Frontal cortex (tissue), 4 donors: ENCODE measurements at places on chromosomes 12 and 14.

GRCh38 chr12:52441320-52441911 lies 7.2 kb upstream of the KRT75 start:
- DNase-seq, result no peak

- DNase-seq, result peak; percentile 38
Measured at GRCh38 chr14:69315301-69315700, 55.3 kb downstream of the GALNT16 start.

DNA sequence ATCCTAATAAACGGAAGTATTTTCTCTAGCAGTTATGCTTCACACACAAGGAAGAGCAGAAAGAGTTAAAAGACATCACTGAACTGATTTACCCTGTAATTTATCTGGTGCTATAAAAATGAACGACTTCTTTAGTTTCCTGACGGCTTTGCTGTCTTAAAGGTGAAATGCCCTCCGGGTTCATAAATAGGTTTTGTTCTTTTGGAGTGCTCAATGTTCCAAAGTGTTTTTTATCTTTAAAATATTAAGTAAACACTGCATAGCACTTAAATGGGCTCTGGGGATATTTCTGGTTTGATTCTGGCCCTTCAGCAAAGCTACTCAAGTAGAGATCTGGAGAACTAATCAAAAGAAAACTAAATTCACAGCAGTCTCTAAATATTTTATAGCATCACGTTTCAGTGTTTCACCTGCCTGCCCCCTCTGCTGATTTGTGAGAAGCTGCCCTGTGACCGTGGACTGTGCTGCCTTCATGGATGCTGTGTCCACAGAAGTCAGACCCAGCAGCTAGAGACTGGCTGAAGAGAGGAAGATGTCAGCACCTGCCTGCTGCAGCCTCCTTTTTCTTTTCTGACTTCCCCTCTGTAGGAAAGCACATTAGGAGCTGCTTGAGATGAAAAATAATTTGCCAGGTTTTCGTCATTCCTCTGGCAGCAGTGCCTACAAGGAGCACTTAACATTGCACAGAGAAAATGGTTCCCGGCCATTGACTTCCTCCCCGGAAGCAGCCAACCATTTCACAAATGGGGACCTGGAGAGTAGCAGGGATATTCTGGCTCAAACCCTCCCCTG lies 205.1 kb upstream of the FSCB start:
- DNase-seq, result no peak

DNA sequence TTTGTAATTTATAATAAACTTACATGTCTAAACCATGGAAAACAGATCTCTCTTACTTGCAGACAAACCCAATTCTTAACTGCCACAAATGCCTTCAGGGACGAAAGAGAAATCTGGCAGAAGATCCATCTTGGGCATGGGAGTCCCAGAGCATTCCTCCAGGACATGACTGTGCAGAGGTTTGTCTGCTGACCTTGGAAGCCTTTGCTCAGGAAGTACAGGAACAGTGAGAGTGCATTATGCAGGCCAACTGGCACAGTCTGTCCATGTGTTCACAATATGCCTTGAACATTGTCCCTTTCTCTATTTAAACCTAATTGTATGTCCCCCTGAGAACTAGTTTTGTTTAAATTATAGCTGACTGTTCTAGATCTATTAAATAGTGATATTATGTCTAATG lies 467.1 kb downstream of the ATP23 start:
- no peak for DNase-seq

DNA sequence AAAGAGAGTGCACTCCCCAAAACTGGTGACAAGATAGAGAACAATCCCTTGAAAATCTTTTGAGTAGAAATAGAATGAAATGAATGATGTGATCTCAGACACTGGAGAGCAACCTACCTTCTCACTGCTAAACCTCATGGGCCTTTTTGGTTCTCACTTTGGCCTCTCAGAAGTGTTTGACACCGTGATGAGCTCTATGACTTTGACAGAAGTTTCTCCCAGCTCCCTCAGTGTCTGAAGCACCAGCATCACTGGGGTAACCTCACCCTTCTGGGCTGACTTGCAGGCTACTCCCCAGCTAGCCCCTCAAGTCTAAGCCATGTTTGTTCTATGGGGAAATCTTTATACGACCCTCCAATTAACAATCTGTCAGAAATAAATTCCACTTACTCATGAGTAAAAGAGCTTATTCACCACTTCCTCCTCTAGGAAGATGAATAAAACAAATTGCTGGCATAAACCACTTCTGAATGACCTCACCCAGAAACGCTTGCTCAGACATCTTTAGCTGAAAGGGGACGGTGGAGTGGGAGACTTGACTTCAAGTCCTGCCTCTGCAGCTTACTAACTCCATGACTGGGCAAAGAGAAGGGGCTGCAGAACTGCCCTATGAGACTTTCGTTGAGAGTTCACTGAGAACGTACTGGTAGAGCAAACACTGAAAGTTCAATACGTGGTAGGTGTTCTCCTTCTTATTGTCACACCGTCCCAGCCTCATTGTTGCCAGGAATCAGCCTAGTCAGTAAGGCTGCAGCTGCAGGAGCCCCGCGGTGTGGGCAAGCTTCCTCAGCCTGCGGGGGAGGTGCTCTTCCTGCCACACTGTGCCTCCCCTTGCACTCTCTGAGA lies 46.5 kb downstream of the ST8SIA1 start:
- DNase-seq, result no peak

DNA sequence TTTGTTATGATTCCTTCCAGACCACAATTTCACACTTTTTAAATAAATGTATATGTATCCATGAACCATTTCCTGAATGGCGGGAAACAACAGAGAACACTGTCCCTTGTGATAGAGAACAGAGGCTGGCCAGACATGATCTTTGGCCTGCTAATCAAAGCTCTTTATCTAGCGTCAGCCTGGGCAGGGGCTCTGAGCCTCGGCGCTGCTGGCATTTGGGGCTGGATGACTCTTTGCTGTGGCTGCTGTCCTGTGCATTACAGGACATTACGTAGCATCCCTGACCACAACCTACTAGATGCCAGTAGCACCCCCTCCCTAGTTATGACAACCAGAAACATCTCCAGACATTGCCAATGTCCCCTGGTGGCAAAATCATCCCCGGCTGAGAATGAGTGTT lies 77.7 kb downstream of the DNAH10 start:
- DNase-seq, result no peak

- no peak for DNase-seq
Measured at GRCh38 chr12:86735851-86736250, 479.7 kb upstream of the MGAT4C start.

DNA sequence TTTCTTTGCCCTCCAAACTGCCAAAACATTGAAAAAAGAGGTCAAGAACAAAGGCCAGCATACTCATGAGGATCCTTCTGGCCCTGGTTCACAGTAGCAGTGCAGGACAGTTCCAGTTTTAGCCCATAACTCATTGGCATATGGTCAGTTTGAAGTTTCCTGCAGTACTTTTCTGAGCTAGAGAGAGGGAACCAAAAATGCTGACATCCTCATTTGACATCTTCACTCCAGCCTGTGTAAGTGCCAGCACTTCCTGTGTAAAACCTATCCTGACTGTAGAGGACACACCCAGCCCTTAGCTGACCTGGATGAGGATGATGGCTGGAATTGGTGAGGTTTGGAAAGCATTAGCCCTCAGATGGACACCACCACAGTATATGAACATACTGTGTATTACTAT lies 84.1 kb downstream of the FGD4 start:
- DNase-seq, result no peak

DNA sequence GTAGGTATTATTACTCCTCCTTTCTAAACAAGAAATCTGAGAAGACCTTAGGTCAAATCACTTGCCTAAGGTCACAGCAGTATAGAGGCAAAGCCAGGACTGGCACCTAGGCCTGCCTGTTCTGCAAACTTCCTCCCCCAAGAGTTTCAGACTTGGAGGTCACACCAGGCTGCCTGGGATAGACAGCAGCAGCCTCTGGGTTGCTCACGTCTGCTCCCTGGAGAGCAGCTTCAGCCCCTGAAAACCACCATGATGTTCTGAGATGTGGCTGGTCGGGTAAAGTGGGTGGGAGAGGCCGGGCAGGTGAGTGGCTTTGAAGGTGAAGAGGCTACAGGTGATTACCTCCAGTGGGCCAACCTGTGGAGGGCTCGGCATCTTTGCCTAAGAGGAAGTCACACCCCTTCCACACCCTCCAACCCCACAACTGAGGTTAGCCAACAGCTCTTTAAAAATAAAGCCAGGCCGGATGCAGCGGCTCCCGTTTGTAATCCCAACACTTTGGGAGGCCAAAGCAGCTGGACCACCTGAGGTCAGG lies 37.0 kb upstream of the PNMA1 start:
- no peak for DNase-seq

- no peak for DNase-seq
Measured at GRCh38 chr14:94897561-94897960, 127.6 kb upstream of the GSC start.

DNA sequence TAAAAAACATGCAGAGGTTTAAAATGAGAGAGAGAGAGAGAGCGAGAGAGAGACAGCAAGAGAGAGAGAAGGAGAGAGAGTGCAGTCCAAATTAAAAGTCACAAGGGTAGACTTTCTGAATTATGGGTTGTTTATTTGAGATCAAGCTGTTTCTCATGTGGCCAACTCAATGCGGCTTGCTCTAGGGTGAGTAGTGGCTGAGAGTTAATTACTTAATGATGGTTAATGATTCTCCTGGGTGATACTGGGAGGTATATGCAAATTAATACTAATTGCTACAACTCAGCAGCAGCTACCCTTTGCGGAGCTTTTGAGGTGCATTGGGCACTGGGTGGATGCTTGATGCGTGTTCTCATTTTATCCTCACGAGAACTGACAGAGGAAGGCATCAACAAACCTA lies 122.1 kb upstream of the NOS1 start:
- DNase-seq, result no peak

- DNase-seq, result no peak
Measured at GRCh38 chr14:68345738-68346137, 447.1 kb downstream of the ZFP36L1 start.
